ENCODE measurements at places on chromosomes 13 and 19.

DNA sequence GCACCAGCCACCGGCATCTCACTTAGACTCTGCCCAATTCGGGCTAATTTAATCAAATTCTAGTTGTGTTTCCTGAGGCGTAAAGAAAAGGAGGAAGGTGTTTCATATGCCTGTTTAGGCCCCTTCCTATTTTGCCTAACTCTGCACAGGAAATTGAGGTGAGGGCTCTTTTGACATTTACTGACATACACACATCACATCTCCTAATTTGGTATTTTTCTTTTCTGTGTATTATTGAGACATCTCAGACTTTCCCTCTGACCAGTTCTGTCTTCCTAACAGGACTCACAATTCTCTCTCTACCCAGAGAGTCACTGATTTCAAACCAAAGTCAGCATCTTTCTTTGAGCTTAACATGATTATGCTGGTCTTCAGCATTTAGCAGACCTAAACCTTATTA lies 7.9 kb downstream of the CEACAM3 start:
- no peak for DNase-seq

DNA sequence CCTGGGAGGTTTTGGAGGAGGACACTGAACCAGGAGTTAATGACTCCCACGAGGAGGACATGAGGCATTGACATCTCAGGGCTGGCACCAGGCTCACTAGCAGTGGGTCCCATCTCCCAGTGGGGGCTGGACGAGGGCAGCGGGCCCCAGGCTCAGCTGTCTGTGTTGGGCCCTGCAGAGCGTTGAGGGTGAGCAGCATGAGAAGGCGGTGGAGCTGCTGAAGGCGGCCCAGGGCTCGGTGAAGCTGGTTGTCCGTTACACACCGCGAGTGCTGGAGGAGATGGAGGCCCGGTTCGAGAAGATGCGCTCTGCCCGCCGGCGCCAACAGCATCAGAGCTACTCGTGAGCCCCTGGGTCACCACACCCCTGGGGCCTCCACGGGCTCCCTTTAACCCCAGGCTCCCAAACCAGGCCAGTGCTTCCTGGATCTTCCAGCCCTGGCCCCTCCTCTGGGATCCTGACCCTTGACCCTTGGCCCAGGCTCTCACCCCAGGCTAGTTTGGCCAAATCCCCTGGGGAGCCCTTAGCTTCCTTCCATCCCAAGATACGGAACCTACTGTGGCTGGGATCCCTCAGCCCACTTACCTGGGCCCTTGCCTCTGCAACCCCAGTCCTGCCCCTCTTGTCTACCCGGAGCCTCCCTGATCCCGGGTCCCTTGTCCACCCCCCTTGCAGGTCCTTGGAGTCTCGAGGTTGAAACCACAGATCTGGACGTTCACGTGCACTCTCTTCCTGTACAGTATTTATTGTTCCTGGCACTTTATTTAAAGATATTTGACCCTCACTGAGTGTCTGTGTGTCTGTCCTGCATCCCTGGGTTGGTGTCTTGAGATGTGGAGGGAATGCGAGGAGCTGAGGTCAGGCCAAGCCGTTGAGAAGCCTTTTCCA lies 1.0 kb downstream of the C19orf73 start:
- no peak for DNase-seq

DNA sequence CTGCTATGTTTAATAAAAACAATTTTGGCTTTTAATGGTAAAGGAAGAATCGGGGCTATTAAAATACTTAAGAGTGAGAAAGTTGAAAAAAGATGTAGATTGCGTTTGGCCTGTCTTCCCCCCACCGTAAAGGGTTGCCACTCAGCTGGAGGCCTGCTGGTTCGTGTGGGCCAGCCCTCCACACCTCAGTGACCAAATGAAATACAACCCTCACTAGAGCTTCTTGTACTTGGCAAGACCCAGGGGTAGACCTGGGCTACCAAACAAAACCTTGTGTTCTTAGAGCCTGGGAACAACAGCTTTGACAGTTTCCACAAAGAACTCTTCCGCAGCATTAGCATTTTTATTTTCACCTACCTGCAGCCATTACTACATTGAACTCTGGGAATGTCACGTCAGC lies 152.8 kb upstream of the PABPC3 start:
- DNase-seq, result no peak

- DNase-seq, result peak; percentile 8
These were observed 117.3 kb downstream of the POSTN start for GRCh38 chr13:37481011-37481884.

GRCh38 chr13:44698066-44698465 lies 121.9 kb upstream of the TSC22D1 start:
- no peak for DNase-seq

All from NCI-H1092 (cell line).